GM12878 (cell line): ENCODE measurements at places on chromosomes 11 and 22.

- H3K36me3 ChIP-seq = no peaks in the 10 kb centered on the region
- H3K27me3 ChIP-seq = no peaks in the 10 kb centered on the region
- H3K4me3 ChIP-seq = no peak within 1 kb of the TSS
- H3K27ac ChIP-seq = no peak within 1 kb of the TSS
Observed at GRCh38 chr11:89922195-89922660, at the start of gene TRIM49D1. Gene TRIM49D1 (minus strand): TSS chr11:89922245. CDS start chr11:89917710, 4,535 bp downstream.

GRCh38 chr11:112176077-112176476, 765 bp downstream of the BCO2 start:
- no peak for DNase-seq
- peaks cover 8% of the 10 kb centered on the region for H3K4me1 ChIP-seq
- H3K27me3 ChIP-seq = no peaks in the 10 kb centered on the region
- H3K4me3 ChIP-seq = no peak overlapping the region

DNA sequence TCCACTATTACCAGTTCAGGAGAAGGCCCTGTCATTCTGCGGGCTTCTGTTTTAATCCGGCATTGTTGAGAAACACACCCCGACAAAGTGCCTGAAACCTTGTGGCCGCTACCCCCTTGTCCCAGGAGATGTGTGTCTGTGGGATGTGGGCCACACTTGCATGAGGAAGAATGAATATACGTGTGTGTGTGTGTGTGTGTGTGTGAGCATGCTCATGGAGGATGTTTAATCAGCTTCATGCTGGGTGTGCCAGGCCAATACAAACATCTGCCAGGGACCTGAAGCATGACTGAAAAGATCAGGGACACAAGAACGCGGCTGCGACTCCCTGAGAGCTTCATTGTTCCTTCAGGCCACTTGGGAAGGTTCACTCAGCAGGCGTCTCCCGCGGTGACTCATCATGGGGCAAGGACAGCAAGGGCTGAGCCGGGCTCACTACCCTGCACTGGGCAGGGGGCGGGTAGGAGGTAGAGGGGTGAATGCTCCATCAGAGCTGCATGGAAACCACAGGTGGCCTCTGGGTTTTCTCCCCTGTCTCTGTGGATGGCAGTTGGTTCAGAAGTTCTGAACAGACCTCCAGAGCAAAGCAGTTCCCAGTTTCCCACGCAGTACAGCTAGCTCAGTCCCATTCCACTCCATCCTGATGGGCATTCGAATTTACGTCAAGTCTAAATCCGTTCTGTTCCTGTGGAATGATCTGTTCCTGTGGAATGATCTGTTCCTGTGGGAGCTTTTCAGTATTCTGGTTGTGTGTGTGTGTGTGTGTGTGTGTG, 7.0 kb upstream of the MALAT1 start:
- H3K4me1 ChIP-seq = peaks cover 87% of the 10 kb centered on the region
- peak overlapping the region; percentile 61; the same call in 1 of the 2 replicates for H3K4me3 ChIP-seq
- DNase-seq = no peak
- H3K27me3 ChIP-seq = no peaks in the 10 kb centered on the region

- no peaks in the 10 kb centered on the region; the same call in 1 of the 2 replicates for H3K36me3 ChIP-seq
- H3K4me1 ChIP-seq = peaks cover 63% of the 10 kb centered on the region
- peak overlapping the region; percentile 28 for H3K27ac ChIP-seq
- H3K4me3 ChIP-seq = no peak overlapping the region
- DNase-seq = no peak
- H3K27me3 ChIP-seq = no peaks in the 10 kb centered on the region
Observed at GRCh38 chr11:93520726-93521509, 22.3 kb downstream of the SMCO4 start.

GRCh38 chr11:46846510-46846830, 390 bp upstream of the CKAP5 start:
- H3K4me3 ChIP-seq = peak overlapping the region; percentile 97; the same call in 1 of the 2 replicates
- H3K27ac ChIP-seq = no peak overlapping the region; the same call in 1 of the 2 replicates
- H3K36me3 ChIP-seq = no peaks in the 10 kb centered on the region

DNA sequence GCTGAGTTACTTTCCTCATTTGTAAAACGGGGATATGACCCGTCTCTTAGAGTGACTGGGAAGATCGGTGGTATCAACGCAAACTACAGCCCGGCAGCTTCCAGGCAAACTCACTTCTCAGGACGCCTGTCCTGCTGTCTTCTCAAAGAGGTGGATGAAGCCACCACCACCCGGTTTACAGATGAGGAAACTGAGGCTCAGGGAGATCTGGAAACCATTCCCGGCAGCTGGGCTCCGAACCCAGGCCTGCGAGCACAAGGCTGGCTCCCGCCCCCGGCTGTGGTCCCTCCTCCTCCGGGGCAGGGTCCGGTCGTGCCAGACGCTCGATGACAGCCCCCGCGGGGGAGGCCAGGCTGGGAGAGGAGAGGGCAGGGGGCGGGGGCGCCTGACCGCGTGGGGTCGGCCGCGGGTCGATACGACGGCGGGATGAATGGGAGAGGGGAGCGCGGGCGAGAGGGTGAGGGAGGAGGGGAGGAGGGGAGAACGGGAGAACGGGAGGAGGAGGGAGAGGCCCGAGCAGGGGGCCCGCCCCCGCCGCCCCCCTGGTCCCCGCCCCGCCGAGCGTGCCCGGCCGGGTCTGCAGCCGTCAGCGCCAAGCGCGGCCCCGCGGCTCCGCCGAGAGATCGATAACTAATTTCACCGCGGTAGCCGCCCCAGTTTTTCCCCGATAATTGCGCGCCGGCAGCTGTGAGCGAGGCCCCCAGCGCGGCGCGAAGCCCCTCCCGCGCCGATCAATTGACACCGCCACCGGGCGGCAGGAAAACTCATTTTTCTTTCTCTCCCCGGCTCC, 14.0 kb downstream of the IGLL1 start:
- H3K27ac ChIP-seq = no peak overlapping the region
- peaks cover 5% of the 10 kb centered on the region for H3K27me3 ChIP-seq
- H3K36me3 ChIP-seq = no peaks in the 10 kb centered on the region
- H3K4me3 ChIP-seq = no peak overlapping the region
- no peaks in the 10 kb centered on the region for H3K4me1 ChIP-seq

DNA sequence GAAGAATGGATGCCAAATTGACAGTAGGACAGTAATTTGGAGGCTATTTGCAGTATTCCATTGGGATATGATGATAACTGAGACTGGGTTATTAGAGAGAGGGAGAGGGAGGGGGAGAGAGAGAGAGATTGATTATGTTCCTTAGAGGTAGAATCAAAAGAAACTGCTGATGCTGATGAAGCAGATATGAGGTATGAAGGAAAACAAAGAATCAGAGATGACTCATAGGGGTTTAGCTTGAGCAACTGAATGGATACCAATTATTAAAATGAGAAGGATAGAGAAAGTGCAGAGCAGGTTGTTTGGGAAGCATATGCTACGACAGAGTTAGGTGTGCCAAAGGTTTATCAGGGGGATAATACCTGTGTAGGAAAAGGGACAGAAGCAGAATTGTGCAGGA, 12.8 kb upstream of the NUCB2 start:
- H3K27ac ChIP-seq = no peak overlapping the region
- H3K4me3 ChIP-seq = no peak overlapping the region
- no peaks in the 10 kb centered on the region for H3K36me3 ChIP-seq
- no peak for DNase-seq
- H3K4me1 ChIP-seq = no peaks in the 10 kb centered on the region
- H3K27me3 ChIP-seq = no peaks in the 10 kb centered on the region

GRCh38 chr22:29693161-29693560, 26.6 kb upstream of the CABP7 start:
- no peak overlapping the region for H3K4me3 ChIP-seq
- no peaks in the 10 kb centered on the region for H3K4me1 ChIP-seq
- DNase-seq = no peak
- no peak overlapping the region for H3K27ac ChIP-seq
- H3K27me3 ChIP-seq = no peaks in the 10 kb centered on the region

- DNase-seq = no peak
- H3K4me3 ChIP-seq = no peak overlapping the region
- H3K27ac ChIP-seq = no peak overlapping the region
- no peaks in the 10 kb centered on the region; the same call in 1 of the 2 replicates for H3K36me3 ChIP-seq
- no peaks in the 10 kb centered on the region for H3K4me1 ChIP-seq
Observed at GRCh38 chr11:128981254-128981653, 38.6 kb upstream of the TP53AIP1 start.

DNA sequence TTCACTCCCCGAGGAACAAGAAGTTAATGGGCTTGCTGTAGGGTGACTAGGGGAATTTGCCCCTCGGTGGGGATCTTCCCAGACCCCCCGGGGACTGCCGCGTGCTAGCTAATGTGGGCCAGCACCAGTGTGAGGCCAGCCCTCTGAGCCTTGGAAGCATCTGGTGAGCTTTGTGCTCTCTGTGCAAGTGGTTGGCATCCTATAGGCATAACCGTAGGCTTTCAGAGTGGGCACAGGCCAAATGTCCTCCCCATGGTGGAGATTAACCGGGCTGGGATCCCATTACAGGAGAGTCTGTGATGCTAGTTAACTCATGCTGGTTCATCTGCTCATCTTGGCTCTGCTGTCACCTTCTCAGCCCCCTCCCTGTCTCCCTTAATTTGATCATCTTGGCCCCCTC, 125.7 kb downstream of the TRIM29 start:
- no peaks in the 10 kb centered on the region for H3K4me1 ChIP-seq
- no peak for DNase-seq
- no peak overlapping the region for H3K4me3 ChIP-seq
- no peak overlapping the region for H3K27ac ChIP-seq
- H3K27me3 ChIP-seq = peaks cover 4% of the 10 kb centered on the region
- H3K36me3 ChIP-seq = no peaks in the 10 kb centered on the region

- H3K27me3 ChIP-seq = no peaks in the 10 kb centered on the region
- no peaks in the 10 kb centered on the region for H3K36me3 ChIP-seq
- H3K4me3 ChIP-seq = no peak overlapping the region
- no peaks in the 10 kb centered on the region for H3K4me1 ChIP-seq
- DNase-seq = no peak
Observed at GRCh38 chr11:14075118-14076078, 112.9 kb downstream of the SPON1 start.

DNA sequence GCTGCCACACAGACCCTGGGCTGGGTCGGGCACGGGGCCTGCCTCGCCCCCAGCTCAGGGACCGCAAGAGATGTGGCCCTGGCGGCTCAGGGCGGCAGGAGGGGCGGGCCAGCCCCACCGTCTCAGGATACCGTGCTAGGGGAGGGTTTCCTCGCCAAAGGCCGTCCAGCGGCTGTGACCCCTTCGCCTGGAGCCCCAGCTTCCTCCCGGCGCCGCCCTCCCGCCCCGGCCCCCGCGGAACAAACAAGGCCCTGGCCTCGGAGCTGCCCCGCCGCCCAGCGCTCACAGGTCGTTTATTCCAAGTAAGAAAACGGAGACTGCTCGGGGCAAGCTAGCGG, 543 bp upstream of the AP2A2 start:
- DNase-seq = no peak
- no peaks in the 10 kb centered on the region for H3K27me3 ChIP-seq
- H3K4me3 ChIP-seq = peak overlapping the region; percentile 47; the same call in 1 of the 2 replicates
- no peaks in the 10 kb centered on the region for H3K36me3 ChIP-seq
- H3K27ac ChIP-seq = no peak overlapping the region
- H3K4me1 ChIP-seq = peaks cover 7% of the 10 kb centered on the region; the same call in 1 of the 2 replicates

DNA sequence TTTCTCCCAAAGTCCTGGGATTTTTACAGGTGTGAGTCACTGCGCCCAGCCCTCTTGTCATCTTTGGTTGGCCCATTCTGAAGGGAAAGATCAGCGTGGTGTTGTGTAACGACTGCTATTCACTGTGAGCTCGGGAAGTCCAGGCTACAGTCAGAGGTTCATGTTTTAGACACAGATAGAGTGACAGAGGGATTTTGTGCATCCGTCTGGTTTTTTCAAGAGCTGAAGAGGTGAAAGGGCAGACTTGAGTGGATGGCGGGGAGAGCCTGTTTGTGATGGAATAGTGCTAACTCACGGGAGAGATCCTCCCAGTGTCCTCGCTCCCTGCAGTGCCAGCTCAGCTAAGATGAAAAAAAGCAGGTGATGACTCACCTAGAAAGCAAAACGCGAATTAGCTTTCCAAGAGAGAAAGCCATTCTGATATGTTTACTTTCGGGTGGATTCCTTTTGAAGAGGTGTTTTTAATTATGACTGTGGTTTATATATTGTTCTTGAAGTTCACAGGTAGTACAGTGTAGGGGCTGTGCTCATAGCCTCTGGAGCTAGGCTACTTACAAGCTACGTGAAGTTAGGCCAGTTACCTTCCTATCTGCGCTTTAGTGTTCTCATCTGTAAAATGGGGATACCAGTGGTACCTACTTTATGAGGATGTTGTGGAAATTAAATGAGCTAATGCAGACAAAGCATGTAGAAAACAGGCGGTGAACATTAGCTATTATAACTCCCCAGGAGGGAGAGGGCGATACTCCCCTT, 67.2 kb downstream of the C11orf91 start:
- H3K4me1 ChIP-seq = peaks cover 4% of the 10 kb centered on the region; the same call in 1 of the 2 replicates
- no peak for DNase-seq
- no peaks in the 10 kb centered on the region for H3K36me3 ChIP-seq
- H3K27me3 ChIP-seq = no peaks in the 10 kb centered on the region
- H3K27ac ChIP-seq = no peak overlapping the region
- H3K4me3 ChIP-seq = no peak overlapping the region

DNA sequence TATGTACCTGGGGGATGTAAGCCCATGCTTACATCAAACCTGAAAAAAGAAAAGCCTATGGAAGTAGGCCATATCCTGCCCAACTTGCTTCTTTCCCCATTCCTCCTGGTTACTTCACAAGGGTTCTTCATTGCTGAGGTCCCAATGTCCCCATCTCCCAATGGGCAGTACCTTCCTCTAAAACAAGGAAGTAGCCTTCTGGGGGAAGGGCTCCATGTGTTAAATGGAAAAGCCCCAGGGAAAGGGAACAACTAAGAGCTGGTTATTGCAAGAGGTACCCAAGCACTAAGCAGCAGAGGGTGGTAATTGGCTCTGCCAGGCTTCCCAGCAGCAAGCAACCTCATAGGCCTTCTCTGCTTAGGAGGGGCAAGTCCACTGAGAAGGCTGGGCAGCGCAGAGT, 11.3 kb downstream of the TMEM216 start:
- no peak overlapping the region for H3K27ac ChIP-seq
- DNase-seq = no peak
- H3K27me3 ChIP-seq = no peaks in the 10 kb centered on the region
- no peaks in the 10 kb centered on the region for H3K4me1 ChIP-seq

DNA sequence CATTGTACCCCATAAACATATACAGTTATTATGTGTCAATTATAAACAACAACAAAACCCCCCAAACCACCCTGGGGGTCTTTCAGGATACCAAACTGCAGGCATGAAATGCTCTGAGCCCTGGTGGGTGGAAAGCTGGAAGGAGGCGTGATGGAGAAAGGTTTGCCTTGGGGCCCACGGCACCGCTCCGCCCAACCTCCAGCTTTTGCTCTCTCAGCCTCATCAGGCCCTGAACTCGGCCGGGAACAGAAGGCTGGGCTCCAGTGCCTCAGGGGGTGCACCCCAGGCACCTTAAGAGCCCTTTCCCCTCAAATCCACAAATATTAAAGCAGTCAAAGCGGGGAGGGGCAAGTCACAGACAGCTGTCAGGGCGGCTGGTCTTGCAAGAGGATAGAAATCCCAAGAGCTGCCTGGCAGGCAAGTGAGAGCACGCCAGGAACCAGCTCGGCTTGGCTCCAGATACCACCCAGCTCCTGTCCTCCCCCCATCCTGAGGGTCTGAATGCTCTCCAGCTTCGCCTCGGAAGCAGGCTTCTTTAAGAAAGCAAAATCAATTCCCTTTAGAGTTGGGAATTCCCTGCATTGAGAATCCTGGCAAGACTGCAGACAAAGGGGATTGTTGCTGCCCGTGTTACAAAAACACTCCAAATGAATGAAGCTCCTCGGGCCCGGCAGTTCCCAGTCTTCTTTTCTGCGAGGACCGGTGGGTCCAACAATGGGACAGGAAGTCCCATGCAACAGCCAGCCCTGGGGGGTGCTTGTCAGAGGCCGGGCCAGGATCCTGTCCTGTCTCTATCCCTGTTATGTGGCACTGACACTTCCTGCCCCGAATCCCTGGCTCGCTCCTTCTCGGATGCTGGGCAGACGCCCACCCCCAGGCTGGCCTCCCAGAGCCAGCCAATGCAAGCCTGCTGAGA, 80.8 kb downstream of the NAT10 start:
- no peak for DNase-seq
- H3K4me1 ChIP-seq = peaks cover 5% of the 10 kb centered on the region
- no peaks in the 10 kb centered on the region; the same call in 1 of the 2 replicates for H3K36me3 ChIP-seq
- H3K27me3 ChIP-seq = no peaks in the 10 kb centered on the region
- H3K4me3 ChIP-seq = no peak overlapping the region
